Testis (tissue), 5 donors: ENCODE measurements at places on chromosomes 12 and 14. TPM values are rescaled to one million over a fixed set of nuclear protein-coding genes. Genes with fewer than 3 reads are reported as not detected.

Gene USP15
- 66.1 TPM for polyA plus RNA-seq

DNA sequence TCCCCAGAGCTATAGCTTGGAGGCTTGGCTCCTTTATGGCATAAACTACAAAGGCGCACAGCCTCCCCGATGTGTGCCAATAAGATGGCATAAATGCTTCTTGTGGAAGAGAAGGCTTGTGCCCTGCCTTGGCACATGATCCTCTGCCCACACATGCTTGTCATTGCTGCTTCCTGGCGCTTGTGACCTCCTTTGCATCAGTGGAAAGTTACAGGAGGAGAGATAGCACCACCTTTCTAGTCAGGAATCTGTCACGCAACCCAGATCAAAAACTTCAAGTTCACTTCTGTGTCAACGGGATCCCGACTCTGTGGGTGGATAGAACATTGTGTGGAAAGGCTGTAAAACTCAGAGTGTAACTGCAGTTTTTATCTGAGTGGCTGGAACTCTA, 183.8 kb upstream of the HIF1A start:
- peak; percentile 68 for DNase-seq

GRCh38 chr12:47156167-47156736, 76.5 kb upstream of the AMIGO2 start:
- DNase-seq = peak; percentile 85

DNA sequence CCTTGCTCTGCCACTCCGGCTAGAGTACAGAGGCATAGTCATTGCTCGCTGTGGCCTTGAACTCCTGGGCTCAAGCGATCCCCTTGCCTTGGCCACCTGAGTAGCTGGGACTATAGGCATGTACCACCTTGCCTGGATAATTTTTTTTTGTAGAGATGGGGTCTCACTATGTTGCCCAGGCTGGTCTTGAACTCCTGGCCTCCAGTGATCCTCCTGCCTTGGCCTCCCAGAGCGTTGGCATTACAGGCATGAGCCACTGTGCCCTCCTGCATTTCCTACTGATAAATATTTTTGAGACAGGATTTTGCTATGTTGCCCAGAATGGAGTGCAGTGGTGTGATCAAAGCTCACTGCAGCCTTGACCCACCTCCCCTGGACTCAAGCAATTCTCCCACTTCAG, 9.4 kb downstream of the EMG1 start:
- DNase-seq = no peak

- peak; percentile 87 for DNase-seq
These were observed 25.6 kb downstream of the CALCOCO1 start for GRCh38 chr12:53701518-53702264.
